ENCODE measurements at places on chromosomes 16 and 17.

DNA sequence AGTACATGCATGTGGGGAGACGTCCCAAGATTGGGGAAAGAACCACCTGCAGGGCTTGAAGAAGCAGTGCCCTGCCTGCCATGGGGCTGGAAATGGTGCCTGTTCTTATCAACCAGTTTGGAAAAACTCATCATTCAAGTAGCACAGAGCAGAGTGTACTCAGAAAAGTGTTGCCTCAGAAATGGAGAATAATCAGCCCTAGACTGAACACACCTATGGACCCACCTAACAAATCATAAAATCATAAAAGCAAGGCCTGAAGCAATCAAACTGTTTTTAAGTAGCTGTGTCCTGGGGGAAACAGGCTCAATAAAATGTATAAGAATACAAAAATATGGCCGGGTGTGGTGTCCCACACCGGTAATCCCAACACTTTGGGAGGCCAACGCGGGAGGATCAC lies 11.2 kb downstream of the QRICH2 start:
- no peak for DNase-seq

DNA sequence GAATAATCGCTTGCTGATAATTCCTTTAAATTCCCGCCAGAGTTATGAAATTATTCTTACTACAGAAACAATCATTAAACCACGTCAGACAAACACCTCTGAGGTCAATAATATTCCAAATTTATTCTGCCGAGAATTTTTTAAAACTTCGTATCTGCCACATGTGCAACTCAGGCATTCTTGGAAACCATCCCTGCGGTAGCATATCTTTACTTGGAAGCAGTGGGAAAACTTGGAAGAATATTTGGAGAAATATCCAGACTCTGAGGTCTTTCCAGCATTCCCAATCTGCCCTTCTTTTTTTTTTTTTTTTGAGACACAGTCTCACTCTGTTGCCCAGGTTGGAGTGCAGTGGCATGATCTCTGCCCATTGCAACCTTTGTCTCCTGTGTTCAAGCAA lies 2.0 kb upstream of the CCL11 start:
- no peak for DNase-seq

- no peak for DNase-seq
Observed at GRCh38 chr17:57915985-57916757, 39.0 kb downstream of the CUEDC1 start.

- DNase-seq: no peak
Observed at GRCh38 chr17:16001226-16001897, 1.7 kb downstream of the TTC19 start.

GRCh38 chr16:49337814-49338350 lies 35.7 kb upstream of the C16orf78 start:
- DNase-seq: no peak

GRCh38 chr17:13086142-13086769 lies 68.4 kb upstream of the ELAC2 start:
- no peak for DNase-seq

GRCh38 chr16:81481207-81481821 lies 36.7 kb downstream of the CMIP start:
- no peak for DNase-seq

DNA sequence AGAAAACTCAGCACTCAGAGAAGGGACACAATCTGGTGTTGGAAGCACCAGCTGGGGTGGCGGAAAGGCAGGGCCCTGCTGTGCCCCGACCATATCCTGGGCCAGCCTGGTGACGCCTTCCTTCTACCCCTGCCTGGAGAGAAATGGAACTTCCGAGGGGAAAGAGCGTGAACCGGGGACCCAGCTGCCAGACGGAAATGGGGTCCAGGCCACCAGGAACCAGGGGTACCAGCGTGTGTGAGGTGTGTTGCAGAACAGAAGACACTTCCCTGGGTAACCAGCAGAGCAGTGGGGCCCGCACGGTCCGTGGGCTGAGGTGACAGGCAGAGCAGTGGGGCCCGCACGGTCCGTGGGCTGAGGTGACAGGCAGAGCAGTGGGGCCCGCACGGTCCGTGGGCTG lies 6.8 kb downstream of the RAB40B start:
- no peak for DNase-seq

Data from AG09319 (cell line).